Tibial nerve (tissue), 4 donors: ENCODE measurements at places on chromosomes 13 and 19.

- no peak overlapping the region for H3K4me3 ChIP-seq
- H3K36me3 ChIP-seq: no peaks in the 10 kb centered on the region
- DNase-seq: no peak
- H3K27me3 ChIP-seq: no peaks in the 10 kb centered on the region
- H3K4me1 ChIP-seq: peaks cover 48% of the 10 kb centered on the region
Observed at GRCh38 chr19:47614021-47614295, 5.0 kb downstream of the BICRA start.

GRCh38 chr19:3159565-3159964 lies 19.0 kb upstream of the S1PR4 start:
- H3K27me3 ChIP-seq: no peaks in the 10 kb centered on the region
- H3K27ac ChIP-seq: no peak overlapping the region
- H3K36me3 ChIP-seq: no peaks in the 10 kb centered on the region
- no peak overlapping the region for H3K4me3 ChIP-seq

DNA sequence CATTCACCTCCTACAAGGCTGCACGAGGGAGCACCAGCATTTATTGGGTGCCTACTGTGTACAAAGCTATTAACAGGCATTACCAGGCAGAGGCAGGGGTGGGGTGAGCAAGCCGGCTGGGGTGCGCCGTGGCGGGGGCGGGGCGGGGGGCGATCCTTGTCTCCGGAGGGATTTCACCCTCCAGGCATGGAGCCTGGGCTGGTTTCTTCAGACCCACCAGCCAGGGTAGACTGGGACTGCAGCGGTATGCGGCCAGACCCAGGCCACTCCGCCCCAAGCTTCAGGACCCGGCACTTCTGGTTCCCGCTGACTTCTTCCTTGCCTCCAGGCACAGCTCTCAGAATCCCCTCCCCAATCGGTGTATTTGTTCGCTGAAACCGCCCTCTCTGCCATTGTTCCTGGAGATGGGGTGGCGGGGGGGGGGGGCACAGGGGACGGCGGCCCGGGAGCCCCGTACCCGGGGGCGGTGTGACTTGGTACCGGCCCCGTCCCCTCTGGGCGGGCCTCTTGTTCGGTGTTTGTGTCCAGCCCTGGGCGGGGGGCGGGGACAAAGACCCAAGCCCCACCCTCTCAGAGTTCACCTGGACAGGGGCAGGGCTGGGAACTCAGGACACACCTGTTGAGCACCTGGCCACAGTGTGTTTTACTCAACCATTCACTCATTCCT lies 14.4 kb downstream of the TJP3 start:
- DNase-seq: no peak
- peaks cover 83% of the 10 kb centered on the region for H3K27me3 ChIP-seq
- no peak overlapping the region for H3K27ac ChIP-seq
- H3K36me3 ChIP-seq: no peaks in the 10 kb centered on the region
- peak overlapping the region; percentile 31 for H3K4me3 ChIP-seq

DNA sequence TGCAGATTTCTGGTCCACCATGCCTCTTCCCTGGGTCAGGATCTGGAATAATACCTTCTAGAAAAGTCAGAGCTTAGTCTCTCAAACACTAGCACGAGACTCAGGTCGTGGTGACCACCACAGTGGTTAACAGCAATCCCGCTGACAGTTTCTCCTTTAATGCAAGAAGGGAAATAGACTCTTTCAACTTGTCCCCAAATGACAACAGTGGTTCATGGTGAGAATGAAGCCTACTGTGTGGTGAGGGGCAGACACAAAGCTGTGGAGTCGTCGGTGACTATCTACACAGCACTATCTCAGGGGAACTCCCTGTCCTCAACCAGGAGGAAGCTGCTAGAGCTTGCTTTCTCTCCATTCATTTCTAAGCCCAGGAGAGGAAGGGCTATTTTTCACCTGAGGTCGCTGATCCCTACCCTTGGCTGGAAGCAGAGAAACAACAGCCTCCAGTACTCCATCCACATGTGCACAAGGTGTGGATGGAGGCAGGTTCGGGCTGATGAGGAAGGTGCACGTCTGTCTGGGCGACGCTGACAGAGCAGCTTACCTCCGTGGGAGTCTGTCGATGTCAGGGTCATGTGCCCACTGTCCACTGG lies 72.4 kb downstream of the STK24 start:
- H3K4me3 ChIP-seq: no peak overlapping the region
- no peaks in the 10 kb centered on the region for H3K27me3 ChIP-seq
- no peaks in the 10 kb centered on the region for H3K36me3 ChIP-seq

DNA sequence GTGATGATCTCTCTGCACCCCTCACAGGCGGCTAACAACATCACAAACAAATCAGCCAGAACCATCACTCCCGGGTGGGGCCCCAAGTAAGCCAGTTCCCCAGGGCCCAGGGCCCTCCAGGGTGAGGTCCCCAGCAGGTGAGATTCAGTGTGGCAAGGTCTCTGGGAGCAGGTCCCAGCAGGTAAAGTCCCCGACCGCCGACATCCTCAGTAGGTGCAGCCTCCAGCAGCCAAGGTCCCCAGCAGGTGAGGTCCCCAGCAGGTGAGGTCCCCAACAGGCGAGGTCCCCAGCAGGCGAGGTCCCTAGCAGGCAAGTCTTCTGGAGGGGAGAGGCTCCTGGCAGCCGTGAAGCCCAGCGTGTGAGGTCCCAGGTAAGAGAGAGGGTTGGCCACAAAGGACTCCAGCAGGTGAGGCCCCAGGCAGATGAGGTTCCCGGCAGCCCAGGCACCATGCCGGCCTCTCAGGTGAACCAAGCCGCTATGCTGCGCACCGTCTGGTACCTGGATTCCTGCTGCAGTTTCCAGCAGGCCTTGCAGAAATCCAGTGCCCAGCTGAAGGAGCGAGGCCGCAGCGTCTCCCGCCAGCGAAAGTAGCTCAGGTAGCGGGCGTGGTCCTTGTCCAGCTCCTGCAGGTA lies 3.9 kb upstream of the FUT6 start:
- H3K27me3 ChIP-seq: no peaks in the 10 kb centered on the region
- H3K27ac ChIP-seq: no peak overlapping the region
- H3K4me3 ChIP-seq: no peak overlapping the region
- H3K36me3 ChIP-seq: no peaks in the 10 kb centered on the region

DNA sequence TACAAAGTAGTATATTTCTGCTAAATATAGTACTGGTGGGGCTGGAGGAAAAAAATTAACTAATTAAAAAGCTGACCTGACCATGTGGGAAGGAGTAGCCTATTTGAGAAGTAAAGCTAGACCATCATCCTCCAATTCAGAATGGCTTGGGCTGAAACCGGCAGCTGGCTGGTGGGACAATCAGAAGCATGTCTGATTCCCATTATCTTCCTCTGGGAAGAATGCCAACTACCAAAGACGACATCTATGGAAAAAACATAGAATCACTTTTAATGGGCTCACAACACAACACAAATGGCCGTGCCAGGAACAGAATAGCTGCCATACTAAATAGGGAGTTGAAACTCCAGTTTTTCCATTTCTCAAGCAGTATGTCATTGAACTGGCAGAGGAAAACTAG lies 120.4 kb upstream of the FREM2 start:
- H3K27me3 ChIP-seq: no peaks in the 10 kb centered on the region
- no peak for DNase-seq
- H3K4me3 ChIP-seq: no peak overlapping the region
- no peaks in the 10 kb centered on the region for H3K4me1 ChIP-seq
- no peaks in the 10 kb centered on the region for H3K36me3 ChIP-seq
- no peak overlapping the region for H3K27ac ChIP-seq

GRCh38 chr13:34620862-34621261 lies 321.2 kb upstream of the NBEA start:
- no peak overlapping the region for H3K4me3 ChIP-seq
- no peaks in the 10 kb centered on the region for H3K27me3 ChIP-seq
- no peak overlapping the region for H3K27ac ChIP-seq

DNA sequence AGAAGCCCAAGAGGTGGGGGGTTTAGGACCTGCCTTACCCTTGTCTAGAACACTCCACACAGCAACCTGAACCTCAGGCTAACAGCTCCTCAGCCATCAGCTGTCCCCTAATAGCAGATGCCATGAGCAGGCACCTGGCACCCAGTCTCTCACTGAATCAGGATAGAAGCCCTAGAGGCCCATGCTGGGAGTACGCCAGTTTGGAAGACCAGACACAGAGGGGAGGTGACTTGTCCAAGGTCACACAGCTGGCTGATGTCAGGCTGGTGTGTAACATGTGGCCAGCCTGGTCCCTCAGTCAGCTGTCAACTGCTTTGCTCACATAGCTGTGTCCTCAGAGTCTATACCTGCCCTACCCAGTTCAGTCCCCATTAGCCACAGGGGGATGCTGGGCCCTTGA lies 12.8 kb upstream of the SAMD1 start:
- no peaks in the 10 kb centered on the region for H3K4me1 ChIP-seq
- no peak overlapping the region for H3K27ac ChIP-seq
- H3K27me3 ChIP-seq: no peaks in the 10 kb centered on the region

DNA sequence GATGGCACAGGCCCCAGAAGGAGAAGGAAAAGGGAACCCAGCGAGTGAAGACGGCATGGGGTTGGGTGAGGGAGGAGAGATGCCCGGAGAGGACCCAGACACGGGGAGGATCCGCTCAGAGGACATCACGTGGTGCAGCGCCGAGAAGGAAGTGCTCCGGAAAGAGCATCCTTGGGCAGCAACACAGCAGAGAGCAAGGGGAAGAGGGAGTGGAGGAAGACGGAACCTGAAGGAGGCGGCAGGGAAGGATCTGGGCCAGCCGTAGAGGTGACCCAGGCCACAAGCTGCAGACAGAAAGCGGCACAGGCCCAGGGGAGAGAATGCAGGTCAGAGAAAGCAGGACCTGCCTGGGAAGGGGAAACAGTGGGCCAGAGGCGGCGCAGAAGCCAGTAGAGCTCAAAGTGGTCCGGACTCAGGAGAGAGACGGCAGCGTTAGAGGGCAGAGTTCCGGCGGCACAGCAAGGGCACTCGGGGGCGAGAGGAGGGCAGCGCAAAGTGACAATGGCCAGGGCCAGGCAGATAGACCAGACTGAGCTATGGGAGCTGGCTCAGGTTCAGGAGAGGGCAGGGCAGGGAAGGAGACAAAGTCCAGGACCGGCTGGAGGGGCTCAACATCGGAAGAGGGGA lies 1.1 kb downstream of the PPP1R12C start:
- peak overlapping the region; percentile 93 for H3K4me3 ChIP-seq
- DNase-seq: no peak
- peak overlapping the region; percentile 44 for H3K27ac ChIP-seq
- H3K36me3 ChIP-seq: no peaks in the 10 kb centered on the region
- H3K27me3 ChIP-seq: no peaks in the 10 kb centered on the region

GRCh38 chr13:24146961-24147569 lies 13.5 kb upstream of the SPATA13 start:
- no peaks in the 10 kb centered on the region for H3K27me3 ChIP-seq
- no peaks in the 10 kb centered on the region for H3K36me3 ChIP-seq

DNA sequence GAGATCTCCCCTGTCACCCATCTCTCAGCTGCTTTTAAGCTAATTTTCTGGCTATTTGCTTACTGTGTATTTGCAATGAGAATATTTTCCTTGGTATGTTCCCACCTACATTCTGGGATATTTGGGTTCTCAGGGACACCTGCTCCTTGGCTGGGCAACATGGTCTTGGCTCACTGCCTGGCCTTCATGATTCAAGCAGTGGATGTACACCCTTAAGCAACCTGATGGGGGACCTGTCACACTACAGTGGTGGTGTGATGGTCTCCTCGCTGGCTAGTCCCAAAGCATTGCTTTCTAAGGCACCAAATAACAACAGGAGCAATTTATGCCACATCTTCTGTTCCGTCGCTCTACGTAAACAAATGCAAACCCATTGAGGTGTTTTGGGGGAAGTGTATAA lies 35.3 kb upstream of the RFC3 start:
- DNase-seq: no peak
- H3K4me3 ChIP-seq: no peak overlapping the region
- no peak overlapping the region for H3K27ac ChIP-seq
- no peaks in the 10 kb centered on the region for H3K36me3 ChIP-seq

DNA sequence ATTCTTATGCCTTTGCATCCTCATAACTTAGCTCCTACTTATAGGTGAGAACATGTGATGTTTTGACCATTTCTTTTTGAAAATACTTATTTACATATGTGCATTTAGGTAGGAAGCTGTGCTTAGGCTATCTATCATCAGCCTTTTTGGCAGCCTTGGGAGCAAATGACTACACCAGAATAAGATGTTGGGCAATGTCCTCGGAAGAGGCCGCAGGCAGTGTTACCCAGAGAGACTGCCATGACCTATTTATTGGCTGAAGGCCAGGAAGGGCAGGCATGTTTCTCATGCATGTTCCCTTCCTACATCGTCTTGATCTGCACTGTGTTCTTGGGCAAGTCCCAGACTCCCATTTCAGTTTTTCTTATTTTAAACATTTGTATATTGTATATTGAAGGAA lies 122.3 kb downstream of the B3GLCT start:
- no peaks in the 10 kb centered on the region for H3K36me3 ChIP-seq
- DNase-seq: no peak
- H3K27ac ChIP-seq: no peak overlapping the region
- no peaks in the 10 kb centered on the region for H3K4me1 ChIP-seq

- H3K27me3 ChIP-seq: no peaks in the 10 kb centered on the region
- DNase-seq: peak; percentile 100
- peak overlapping the region; percentile 92 for H3K27ac ChIP-seq
- H3K36me3 ChIP-seq: peaks cover 28% of the 10 kb centered on the region
- H3K4me3 ChIP-seq: no peak overlapping the region
Observed at GRCh38 chr19:6737873-6738786, 750 bp upstream of the GPR108 start.

- H3K27ac ChIP-seq: no peak overlapping the region
- no peak for DNase-seq
- no peaks in the 10 kb centered on the region for H3K27me3 ChIP-seq
- H3K4me1 ChIP-seq: no peaks in the 10 kb centered on the region
Observed at GRCh38 chr13:96575423-96576320, 418.6 kb downstream of the OXGR1 start.

DNA sequence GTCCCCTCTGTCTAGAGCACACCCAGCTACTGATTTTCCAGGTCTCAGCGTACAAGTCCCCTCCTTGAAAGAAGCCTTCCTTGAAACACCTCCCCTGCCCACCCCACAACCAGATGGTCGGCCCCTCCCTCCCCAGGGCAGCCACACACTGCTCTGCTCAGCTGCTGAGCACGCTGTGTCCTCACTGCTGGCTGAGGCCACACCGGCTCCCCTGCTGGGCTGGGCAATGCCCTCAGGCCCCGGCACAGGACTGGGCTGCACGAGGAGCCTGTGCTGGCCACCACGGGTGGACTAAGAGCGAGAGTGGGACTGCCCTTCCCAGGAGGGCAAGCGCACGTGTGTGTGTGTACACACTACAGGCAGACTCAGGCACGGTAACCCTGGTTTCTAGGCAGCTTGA lies 11.8 kb upstream of the RSPH6A start:
- no peak for DNase-seq
- peaks cover 4% of the 10 kb centered on the region for H3K36me3 ChIP-seq

GRCh38 chr13:74093691-74094090 lies 40.5 kb downstream of the KLF12 start:
- no peak overlapping the region for H3K27ac ChIP-seq
- no peak overlapping the region for H3K4me3 ChIP-seq
- no peaks in the 10 kb centered on the region for H3K36me3 ChIP-seq
- H3K27me3 ChIP-seq: no peaks in the 10 kb centered on the region
- H3K4me1 ChIP-seq: peaks cover 25% of the 10 kb centered on the region

DNA sequence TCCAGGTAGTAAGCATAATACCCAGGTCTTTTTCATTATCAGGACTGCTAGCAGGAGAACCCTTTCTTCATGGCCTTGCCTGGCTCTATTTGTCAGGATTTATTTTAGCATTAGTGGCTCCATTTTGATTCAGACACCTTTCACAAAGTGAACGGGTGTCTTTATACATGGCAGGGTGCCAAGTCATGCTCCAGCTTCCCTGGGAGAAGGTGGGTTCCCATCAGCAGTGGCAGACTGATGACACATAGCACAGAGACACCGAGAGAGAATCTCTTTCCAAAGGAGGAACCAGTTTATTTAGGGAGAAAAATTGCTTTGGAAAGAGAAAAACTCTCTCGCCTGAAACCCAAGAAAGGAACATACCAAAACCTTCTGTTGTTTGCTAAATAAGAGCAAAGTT lies 135.3 kb upstream of the TMTC4 start:
- H3K4me1 ChIP-seq: no peaks in the 10 kb centered on the region
- H3K27ac ChIP-seq: no peak overlapping the region
